Dermis blood vessel endothelial cell (primary cell): ENCODE measurements at places on chromosomes 11 and 22.

- peak; percentile 21 for DNase-seq
These were observed 19.8 kb upstream of the RAPSN start for GRCh38 chr11:47468598-47469214.

GRCh38 chr11:72202571-72202970 lies 10.6 kb downstream of the FOLR1 start:
- DNase-seq = no peak

DNA sequence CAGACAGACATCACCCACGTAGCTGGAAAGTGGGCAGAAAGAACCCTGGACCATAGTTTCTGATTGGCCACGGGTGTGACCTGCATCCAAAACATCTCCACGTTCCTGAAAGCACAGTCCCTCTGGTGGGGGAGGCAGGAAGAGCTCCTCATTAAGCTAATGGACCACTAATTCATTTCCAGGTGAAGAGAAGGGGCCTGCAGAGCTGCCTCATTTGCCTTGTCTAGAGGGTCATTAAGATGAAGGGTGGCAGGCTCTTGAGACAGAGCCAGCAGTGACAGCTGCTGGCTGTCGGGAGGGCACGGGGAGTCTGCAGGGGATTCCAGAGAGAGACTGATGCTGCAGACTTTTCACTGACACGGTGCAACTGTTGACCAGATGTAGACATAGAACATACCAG lies 149.6 kb upstream of the OPCML start:
- DNase-seq = no peak

- DNase-seq = peak; percentile 52
These were observed 67.9 kb upstream of the WNT7B start for GRCh38 chr22:46044621-46045458.

DNA sequence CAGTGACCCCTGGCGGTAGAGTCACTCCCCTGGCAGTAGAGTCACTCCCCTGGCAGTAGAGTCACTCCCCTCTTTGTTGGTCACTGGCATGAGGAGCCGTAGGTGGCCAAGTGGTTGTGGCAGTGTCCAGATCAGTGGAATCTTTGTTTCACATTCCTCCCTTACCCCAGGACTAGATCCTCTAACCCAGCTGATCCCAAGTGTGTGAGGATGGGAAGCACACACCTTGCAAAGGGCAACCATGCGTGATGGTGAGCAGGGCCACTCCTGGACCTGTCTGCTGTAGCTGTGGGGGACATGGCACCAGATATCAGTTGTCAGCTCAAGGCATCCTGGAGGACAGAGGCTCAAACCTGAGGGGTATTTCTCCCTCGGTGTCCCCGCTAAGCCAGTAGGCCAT lies 37.8 kb downstream of the OSBP2 start:
- no peak for DNase-seq

- no peak for DNase-seq
These were observed 1134.1 kb upstream of the CCDC90B start for GRCh38 chr11:84420271-84420670.

DNA sequence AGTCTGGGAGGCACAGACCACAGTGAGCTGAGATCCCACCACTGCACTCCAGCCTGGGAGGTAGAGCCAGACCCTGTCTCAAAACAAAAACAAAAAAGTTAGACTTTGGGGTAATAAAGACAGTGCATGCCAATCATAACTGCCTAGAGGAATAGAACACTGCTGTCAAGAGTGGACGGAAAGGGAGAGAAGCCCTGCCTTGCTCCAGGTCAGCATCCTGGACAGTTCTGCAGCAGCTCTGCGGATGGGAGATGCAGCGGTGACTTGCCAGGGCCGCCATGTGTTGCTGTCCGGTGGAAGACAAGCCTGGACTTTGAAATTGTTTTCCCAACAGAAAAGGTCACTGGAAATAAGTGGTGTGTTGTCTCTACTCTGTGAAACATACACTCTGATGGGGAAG lies 618.2 kb downstream of the TBC1D22A start:
- no peak for DNase-seq

DNA sequence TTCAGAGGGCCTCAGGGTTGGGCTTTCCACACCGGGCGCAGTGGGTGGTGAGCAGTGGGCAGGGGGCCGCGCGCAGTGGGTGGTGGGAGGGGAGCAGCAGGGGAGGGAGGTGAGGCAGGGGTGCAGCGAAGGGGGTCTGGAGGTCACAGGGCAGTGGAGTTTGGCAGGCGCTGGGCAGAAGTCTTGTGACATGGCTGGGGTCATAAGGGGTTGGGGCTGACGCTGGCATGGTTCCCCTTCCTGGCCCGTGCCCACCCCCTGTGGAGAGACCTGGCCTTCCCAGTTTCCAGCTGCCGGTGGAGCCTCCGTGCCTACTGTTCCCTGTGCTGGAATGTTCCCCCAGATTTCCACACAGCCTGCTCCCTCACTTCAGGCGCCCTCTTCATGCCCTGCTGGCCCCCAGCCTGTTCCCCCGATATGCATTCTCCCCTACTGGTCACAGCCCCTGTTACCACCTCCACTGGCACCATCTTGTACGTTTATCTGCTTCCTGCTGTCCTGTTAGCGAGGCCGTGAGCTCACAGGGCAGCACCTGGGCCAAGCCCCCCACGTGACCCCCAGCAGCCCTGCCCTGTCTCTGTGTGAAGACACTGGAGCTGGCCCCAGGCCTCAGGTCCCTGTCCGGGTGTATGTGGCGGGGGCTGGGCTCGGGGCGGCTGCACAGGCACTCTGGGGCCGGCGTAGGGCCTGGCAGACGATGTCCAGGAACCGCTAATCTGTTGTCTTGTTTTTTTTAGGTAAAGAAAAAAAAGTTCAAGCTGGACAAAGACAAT lies 111.6 kb downstream of the KCNQ1OT1 start:
- no peak for DNase-seq

DNA sequence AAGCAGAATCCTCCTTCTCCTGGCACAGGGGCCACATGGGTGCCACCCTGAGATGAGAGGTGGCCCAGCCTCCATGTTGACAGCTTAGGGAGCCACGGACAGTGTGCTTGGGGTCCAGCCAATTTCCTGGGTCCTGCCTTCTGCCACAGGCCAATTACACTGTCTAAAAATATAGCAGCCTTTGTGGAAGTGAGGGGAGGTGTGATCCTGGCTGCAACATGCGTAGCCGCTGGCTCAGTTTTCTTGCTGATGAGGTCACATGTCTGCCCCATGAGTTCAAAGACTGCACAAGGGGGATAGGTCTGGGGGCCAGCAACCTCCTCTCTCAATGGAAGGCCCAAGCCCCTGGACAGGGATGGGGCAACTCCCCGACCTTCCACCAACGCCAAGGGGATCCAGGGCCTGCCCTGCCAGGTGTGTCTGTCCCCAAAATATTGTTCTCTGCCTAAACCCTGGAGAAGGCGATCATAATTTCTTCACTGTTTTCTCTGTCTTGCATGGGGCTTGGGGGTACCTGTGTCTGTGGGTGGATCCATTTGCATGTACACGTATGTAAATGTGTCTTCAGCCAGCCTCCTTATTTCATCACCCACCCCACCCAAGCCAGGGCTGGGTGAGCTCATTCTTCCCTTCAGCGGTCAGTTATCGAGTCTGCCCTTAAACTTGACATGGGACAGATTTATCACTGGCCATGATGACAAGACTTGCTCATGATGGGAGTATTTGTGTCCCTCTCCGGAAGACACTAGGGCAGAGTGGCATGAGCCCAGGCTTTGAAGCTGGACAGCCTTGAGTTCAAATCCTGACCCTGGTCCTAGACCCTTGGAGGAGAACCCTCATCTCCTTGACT lies 59.4 kb downstream of the OTOG start:
- DNase-seq = no peak

- DNase-seq = no peak
These were observed 82.6 kb downstream of the LDLRAD3 start for GRCh38 chr11:36026315-36026968.

- no peak for DNase-seq
These were observed 406.3 kb downstream of the CADM1 start for GRCh38 chr11:115097796-115098408.

DNA sequence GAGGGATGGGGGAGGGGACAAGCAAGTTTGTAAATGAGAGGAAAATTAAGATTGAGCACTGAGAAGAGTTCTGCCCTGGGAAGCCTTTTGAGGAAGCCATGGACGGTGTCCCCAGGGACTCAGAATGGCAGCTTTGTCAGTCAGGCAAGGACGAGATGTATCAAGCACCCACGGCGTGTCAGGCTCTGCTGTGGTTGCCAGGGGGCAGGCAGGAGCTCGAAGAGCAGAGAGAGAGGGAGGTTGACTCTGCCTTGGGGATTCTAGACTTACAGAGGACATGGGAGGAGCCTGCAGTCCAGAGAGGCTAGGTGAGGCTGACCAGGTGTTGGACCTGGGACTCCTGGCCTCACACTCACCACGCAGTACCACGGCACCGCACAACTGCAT lies 29.1 kb upstream of the SYT7 start:
- no peak for DNase-seq

GRCh38 chr11:76797341-76798201 lies 14.4 kb downstream of the TSKU start:
- no peak for DNase-seq

GRCh38 chr11:115190196-115190595 lies 314.0 kb downstream of the CADM1 start:
- no peak for DNase-seq

GRCh38 chr11:117378976-117379865 lies 51.6 kb downstream of the CEP164 start:
- peak; percentile 90 for DNase-seq

DNA sequence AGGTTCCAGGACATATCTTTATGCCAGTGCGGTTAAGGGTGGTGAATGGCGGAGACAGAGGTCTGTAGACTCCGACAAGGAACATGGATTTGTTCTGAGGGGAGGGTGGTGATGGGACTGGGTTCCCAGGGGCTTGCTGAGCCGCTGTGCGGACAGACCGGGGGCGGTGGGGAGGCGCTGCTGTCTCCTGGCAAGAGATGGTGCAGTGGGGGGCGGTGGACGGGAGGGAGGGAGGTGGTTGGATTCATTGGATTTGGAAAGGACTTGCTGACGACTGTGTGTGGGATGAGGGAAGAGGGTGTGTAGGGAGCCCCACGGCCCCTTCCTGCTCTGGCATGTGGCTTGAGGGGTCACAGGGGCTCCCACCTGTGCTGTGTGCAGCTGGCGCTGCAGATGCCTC lies 43.2 kb downstream of the FLRT1 start:
- DNase-seq = no peak

DNA sequence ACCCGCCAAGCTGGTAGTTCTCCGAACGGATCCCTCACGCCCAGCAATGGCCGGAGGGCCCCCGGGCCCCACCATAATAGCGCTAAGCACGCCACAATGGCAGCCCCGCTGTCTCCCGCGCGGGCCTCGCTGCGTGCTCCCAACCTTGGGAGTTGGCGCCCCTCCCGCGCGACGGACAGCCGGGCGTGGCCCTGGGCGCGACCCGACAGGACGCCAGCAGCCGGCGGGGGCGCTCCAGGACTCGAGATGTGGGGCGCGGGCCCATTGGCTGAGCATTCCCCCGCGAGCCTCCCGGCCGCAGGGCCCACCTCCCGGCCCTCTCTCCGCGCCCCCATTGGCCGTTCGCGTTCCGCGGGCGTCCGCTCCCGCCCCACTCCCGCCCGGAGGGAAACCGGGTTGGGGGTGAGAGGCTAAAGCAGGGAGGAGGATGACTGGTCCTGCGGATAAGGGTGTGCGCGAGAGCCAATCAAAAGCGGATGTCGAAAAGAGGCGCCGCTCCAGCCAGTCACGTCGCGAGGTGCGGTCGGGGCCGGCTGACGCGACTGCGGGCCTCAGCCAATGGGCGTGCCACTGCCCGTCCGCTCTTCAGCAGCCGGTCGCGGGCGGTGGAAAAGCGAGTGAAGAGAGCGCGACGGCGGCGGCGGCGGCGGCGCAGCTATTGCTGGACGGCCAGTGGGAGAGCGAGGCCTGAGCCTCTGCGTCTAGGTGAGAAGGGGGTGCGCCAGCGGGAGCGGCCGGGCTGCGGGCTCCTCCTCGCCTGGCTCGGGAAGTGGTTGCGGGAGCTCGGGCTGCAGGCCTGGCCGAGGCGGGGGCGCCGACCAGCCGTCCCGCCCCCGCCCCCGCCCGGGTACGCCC lies at the start of gene FAR1:
TSS of gene FAR1 (plus strand) at position 567 of the 855 bp plus-strand sequence. CDS start 26,098 bp downstream, outside the sequence.
- DNase-seq = peak; percentile 99

DNA sequence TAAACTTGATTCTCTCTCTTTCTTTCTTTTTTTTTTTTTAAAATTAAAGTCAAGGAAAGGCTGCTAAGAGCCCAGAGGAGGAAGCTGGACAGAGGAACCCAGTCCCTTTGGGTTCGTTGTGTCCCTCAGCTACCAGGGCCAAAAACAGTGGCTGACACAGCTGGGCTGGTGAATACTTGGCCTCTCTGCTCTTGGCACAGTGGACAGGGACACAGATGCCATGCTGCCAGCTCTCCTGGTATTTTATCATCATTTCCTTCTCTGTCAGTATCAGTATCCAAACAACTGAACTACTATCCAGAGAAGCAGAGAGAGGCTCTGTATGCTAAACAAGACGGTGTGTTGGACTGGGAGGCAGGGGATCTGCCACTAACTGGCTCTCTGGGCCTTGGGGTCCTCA lies 123.7 kb upstream of the CCDC90B start:
- DNase-seq = no peak

DNA sequence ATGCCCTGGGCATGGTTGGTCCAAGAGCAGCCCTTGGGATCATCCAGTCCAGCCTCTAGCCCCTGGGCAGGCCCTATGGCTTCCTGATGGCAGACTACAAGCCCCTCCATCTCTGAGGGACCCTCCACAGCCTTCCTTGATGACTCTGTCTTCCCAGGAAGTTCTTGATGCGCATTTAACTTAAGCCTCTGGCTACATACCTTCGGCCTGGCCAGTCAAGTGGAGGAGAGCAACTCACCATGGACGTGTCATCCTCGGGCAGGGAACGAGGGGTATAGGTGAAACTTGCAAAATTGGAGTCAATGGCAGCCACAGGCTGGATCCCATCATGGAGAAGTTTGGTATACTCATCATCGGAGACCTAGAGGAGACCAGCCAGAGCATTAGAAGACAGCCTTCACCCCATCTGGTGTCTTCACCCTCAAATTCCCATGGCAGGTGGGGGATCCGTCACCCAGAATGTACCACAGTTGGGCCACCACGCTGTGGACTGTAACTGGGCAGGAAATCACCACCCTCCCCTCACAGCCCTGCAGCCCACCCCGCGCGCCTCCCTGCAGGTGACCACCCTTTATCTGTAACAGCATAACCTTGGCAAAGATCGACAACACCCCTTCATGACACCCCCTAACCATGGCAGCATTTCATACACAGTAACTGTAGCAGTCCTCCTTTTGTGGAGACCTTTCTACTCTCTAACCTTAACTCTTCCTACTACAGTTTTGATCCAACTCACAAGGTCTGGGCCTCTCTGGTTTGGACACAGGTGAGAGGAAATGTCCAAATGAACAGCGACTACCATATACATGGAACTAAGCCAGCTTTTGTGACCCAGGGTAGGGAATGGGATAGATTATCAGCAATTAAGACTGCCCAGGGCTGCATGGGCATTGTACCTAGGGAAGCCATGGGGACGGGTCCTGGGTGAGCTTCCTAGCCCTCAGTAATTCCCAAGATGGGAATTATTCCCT lies 91.7 kb downstream of the PDE2A start:
- no peak for DNase-seq

- DNase-seq = peak; percentile 21
These were observed 80.4 kb downstream of the MYEOV start for GRCh38 chr11:69374110-69374945.

DNA sequence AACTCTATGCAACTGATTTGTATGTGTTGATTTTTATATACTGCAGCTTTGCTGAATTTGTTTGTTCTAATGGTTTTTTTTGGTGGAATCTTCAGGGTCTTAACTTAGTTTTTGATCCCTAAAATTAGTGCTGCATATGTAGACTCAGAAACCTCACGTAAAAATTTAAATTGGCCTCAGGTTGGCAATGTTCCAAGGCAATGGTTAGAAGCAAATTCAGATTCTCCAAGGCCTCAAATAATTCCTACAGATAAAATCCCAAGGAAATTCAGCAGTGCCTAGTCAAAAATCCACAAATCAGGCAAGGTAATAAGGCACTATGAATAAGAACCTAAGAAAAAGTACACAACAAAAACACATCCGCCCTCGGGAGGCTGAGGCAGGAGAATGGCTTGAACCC lies 9.5 kb downstream of the PDE3B start:
- no peak for DNase-seq
